ENCODE measurements at places on chromosomes 16 and 17.

DNA sequence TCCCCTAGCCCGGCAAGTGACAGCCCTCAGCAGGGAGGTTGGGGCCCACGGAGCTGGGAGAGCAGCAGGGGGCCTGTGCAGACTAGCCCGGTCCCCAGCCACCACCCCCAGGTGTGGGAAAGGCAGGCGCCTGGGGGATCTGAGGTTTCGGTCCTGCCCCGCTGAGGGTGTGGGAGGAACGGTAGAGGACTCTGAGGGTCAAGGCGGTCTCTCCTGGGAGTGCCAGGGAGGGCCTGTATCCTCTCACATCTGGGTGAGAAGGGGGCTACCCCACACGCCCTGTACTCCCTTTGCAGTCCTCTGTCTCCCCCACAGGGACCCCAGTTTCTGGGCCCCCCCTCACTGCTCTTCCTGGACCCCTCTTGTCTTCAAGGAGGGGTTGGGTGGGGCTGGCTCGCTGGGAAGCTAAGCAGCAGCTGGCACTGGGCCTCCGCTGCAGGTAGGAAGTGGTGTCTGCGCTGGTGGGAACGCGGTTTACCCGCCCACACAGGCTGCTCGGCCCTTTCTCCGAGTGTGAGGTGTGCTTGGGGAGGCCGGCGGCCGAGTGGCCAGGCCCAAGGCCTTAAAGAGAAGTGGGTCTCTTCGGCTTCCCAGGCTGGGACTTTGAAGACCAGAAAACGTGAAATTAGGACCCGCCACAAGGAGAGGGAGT lies 15.4 kb downstream of the CD7 start:
- no peak for DNase-seq

DNA sequence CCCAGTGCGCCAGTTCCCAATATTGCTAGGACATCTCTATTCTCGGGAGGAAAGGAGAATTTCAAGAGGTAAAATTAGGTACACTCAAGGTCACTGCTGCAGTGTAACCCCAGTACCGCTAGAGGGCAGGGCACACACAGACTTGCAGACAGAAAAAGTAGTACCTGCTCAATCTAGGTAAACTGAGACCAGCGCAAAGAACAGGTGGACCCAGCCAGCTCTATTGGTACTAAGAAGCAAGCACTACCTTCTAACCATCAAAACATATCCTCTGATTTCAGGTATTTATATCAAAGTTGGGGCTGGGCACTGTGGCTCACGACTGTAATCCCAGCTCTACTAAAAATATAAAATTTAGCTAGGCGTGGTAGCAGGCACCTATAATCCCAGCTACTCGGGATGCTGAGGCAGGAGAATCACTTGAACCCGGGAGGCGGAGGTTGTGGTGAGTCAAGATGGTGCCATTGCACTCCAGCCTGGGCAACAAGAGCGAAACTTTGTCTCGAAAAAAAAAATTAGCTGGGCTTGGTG lies 3.6 kb upstream of the WDR81 start:
- peak; percentile 66 for DNase-seq

DNA sequence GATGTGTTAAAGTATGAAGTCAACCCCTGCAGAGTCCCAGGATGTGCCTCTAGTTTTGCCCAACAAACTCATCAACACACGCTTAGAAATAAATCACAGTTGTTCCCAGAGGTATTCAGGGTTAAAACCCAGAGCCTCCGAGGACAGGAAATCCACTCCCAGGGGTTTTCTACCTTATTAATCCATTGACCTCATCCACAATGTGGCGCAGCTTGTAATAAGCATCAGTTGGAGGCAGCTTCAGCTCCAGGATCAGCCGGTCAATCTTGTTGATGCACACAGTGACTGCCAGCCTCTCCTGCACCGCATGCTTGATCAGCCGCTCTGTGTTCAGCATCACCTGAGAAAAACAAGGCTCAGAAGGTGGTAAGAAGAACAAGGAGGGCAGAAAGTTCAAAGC lies 23.5 kb downstream of the EFTUD2 start:
- no peak for DNase-seq

GRCh38 chr16:25868706-25869370 lies 177.1 kb downstream of the HS3ST4 start:
- DNase-seq, result no peak

GRCh38 chr17:81003711-81004475 lies 12.3 kb downstream of the CHMP6 start:
- DNase-seq, result no peak

- DNase-seq, result no peak
These were observed 5.0 kb downstream of the SEC14L1 start for GRCh38 chr17:77145612-77146245.

DNA sequence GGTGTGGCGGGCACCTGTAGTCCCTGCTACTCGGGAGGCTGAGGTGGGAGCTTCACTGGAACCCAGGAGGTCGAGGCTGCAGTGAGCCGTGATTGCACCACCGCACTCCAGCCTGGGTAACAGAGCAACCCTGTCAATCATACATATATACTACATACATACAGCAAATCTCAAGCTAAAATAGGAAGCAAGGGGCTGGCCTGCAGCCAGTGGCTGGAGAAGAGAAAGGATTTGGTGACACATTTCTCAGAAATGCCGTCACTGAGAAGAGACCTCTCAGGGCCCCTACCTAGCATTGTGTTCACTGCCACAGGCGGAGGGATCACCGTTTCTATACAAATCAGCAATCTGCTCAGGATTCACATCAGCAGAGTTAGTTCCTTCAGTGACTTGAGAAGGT lies 16.9 kb downstream of the NARF start:
- no peak for DNase-seq

DNA sequence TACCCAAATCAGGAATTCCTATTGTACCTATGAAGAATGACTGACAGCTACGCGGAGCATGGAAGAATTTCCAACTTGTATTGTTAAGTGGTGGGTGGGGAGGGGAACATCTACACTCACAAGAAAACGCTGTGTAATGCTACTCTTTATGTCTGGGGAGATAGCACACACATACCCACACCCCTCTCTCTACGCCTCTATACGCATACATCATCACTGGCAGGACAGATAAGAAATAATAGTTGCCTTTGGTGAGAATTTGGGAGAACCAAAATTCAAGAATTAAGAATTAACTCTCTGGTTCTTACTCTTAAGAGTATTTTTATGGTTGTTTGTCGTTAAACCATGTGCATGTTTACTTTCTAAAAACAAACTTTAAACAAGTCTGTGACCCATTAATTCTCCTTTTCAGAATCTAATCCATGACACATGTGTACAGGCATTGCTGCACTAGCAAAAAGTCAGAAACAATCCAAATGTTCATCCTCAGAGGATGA lies 33.9 kb downstream of the CREBBP start:
- DNase-seq, result no peak

GRCh38 chr16:86490859-86491639 lies 19.3 kb upstream of the FOXF1 start:
- no peak for DNase-seq

GRCh38 chr16:87854053-87854906 lies 15.0 kb downstream of the SLC7A5 start:
- DNase-seq, result no peak

DNA sequence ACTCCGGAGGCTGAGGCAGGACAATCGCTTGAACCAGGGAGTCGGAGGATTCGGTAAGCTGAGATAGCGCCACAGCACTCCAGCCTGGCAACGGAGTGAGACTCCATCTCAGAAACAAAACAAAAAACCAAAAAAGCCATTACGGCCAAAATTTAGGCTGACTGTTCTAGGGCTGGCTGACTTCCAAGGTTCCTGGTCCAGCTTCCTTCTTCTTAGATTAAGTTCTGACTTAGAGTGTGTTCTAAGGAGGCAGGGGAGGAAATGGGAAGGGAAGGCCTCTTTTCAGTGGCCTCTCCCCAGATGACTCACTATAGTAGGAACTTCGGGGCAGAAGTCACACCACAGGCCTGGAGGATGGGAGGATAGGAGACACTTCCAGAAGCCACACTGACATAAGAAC lies 27.7 kb upstream of the CLEC18B start:
- no peak for DNase-seq

GRCh38 chr17:60327901-60328273 lies 64.0 kb downstream of the USP32 start:
- DNase-seq, result no peak

- no peak for DNase-seq
These were observed 31.9 kb downstream of the KIFC3 start for GRCh38 chr16:57770361-57770760.

DNA sequence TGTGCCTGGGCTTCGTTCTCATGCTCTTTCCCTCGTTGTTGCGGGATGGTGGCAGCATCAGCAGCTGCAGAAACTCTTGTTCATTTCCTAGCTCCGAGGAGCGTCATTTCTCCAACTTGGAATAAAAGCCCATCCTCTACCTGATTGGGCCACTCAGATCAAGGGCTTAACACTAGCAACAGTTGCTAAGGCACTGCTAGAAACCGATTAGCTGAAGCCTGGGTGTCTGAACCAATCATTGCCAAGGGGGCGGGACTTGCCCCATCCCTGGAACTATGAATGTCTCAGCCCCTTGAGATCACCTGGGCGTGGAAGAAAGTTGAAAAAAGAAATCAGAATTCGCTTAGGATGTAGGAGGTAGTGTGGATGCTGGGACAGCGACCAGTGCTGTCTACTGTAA lies 145.3 kb downstream of the FOXL1 start:
- DNase-seq, result no peak

DNA sequence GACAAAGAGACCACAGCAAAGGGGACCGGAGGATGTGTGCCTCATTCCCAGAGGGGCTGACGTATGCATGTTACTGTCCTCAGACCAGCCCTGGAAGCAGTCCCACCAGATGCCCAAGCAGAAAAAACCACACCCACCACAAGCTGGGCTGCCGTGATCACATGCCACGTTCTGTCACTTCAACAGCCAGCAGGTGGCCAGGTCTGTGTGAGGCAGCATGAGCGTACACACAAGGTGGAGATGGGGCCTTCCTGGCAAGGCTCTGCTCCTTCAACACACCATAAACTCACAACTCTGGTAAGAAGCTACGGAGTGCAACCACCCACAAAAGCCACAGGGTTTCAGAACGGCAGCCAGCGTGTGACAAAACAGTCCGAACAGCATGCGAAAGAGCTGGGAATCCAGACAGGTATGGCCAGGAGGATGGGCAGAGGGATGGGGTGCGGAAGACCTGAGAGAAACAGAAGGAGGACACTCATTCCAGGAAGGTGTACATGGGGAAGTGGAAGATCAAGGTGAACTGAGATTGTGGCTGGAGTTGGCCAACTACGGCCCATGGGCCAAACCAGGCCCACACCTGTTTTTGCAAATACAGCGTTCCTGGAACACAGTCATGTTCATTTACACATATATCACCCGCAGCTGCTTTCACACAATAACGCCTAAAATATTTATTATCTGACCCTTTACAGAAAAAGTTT lies 27.9 kb downstream of the MBTPS1 start:
- DNase-seq, result peak; percentile 57

- DNase-seq, result no peak
These were observed 116.4 kb upstream of the NLRP1 start for GRCh38 chr17:5700745-5701144.

DNA sequence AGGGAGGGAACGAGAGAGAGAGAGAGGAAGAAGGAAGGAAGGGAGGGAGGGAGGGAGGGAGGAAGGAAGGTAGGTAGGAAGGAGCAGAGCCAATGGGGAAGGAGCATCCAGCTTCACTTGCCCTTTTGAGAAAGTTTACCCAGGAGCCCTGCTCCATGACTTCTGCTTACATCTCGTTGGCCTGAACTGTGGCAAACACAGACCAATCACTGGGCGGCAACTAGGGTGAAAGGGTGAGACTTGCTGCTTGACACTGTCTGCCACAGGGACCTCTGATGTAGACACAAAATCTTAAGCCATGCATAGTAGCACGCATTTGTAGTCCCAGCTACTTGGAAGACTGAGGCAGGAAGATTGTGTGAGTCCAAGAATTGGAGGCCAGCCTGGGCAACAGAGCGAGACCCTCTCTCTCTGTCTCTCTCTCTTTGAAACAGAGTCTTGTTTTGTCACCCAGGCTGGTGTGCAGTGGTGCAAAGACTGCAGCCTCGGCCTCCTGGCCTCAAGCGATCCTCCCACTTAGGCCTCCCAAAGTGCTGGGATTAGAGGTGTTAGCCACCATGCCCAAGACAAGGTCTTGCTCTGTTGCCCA lies 19.5 kb upstream of the TUBG2 start:
- DNase-seq, result no peak
